Adipocyte (in vitro differentiated cells): ENCODE measurements at places on chromosomes 2 and 18.
A peak's percentile ranks its signal among the peaks of the same experiment; 100 is the strongest.

DNA sequence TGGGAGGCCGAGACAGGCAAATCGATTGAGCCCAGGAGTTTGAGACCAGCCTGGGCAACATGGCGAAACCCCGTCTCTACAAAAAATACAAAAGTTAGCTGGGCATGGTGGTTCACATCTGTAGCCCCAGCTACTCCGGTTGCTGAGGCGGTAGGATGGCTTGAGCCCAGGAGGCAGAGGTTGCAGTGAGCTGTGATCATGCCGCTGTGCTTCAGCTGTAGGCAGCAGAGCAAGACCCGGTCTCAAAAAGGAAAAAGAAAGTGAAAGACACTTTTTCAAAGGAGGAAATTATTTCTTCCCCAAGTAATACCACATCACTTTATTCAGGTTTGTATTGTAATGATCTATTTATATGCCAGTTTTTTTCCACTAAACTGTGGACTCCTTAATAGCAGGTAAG, 35.7 kb upstream of the TAF4B start:
- DNase-seq: no peak

DNA sequence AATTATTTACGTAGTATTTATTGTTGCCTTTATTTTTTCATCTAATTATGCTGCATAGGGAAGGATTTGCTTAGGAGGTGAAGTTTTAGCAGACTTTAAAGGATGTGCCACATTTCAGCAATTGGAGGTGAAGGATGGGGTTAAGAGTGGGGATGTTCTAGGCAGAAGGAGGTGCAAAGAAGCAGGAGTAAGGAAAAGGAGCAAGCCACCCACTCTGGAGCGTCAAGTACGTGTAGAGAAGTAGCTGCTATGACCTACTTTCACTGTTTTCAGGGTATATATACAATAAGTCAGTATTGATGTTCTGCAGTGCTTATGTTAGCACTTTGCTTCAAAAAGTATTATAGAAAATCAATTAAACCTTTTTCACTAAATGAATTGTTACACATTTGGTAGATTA, 34.4 kb downstream of the ITGAV start:
- DNase-seq: no peak

DNA sequence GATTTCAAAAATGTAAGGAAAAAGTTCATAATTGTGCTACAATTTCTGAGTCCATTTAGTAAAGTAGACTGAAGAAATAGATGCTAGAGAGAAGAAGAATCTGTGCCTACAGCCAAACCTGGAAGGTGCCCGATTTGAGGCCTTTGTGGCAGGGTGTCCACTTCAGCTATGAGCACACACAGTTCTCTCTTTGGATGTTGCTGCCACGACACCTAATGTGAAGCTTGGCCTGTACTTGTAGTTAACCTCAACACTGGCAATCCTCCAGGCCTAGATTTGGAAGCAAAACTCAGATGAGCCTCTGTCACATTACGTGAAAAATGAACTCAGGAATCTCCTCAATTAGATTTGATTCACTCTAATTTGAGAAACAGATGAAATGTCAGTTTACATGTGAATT, 90.1 kb upstream of the LRP1B start:
- DNase-seq: peak; percentile 24

DNA sequence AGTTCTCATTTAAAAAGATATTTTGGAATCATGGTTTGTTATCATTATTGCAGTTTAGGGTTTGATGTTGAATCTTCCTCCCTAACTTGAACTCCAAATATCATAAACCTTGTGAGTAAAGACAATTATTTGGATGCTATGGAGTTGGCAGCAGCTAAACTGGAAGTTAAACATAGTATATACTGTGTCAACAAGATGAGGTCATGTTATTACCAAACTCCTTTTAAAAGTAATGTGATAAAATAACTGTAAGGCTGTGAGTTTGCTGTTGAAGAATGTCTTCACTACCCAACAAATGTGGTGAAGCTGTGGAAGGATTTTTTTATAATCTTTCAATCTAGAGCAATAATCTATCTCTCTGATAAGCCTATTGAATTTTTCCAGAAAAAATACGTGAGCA, 16.0 kb downstream of the DNAH6 start:
- peak; percentile 15 for DNase-seq

GRCh38 chr18:56995579-56996188, 151.2 kb upstream of the BOD1L2 start:
- DNase-seq: no peak

DNA sequence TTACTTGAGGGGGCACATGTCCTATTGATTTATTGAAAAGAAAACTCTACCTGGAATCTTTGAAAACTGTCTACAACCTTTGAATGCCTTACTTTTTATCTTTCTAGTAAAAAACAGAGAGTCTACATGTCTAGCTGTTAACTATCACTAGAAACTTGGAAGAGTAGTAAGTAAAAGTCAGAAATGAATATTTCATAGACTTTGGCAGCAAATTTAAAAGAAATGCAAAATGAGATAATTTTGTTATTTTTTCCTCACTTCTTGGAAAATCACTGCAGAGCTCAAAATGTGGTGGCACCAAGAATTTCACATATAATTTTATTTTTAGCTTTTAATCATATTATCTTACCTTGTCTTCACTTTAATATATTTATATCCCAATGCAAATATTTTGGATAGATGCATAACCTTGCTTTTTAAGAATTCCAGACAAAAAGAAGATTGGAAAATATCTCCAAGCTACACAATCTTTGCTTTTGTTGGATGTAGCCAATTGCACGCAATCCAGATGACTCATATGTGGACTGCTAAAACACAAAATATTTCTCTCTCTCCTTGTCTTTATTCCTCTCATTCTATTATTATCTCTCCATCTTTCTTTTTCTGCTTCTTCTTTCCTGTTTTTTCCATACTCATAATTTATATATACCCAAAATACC, 92.2 kb upstream of the DSEL start:
- peak; percentile 79 for DNase-seq

DNA sequence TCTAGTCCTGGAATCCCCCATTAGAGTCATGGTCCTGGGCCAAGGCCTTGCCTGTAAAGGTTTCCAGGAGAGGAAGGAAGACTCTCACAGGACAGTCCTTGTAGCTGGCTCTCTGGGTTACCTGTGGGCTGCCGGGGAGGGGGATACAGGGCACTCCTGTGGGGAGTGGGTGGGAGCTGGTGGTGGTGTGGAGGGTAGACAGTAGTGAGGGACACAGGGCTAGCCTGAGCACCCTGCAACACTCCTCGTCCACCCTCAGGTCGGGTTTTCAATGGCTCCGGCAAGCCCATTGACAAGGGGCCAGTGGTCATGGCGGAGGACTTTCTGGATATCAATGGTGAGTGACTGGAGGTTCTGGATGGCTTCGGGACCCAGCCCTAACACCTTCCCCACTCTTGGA, 19.7 kb upstream of the ANKRD53 start:
- no peak for DNase-seq

GRCh38 chr2:210561475-210561874, 5.1 kb downstream of the CPS1 start:
- DNase-seq: no peak

DNA sequence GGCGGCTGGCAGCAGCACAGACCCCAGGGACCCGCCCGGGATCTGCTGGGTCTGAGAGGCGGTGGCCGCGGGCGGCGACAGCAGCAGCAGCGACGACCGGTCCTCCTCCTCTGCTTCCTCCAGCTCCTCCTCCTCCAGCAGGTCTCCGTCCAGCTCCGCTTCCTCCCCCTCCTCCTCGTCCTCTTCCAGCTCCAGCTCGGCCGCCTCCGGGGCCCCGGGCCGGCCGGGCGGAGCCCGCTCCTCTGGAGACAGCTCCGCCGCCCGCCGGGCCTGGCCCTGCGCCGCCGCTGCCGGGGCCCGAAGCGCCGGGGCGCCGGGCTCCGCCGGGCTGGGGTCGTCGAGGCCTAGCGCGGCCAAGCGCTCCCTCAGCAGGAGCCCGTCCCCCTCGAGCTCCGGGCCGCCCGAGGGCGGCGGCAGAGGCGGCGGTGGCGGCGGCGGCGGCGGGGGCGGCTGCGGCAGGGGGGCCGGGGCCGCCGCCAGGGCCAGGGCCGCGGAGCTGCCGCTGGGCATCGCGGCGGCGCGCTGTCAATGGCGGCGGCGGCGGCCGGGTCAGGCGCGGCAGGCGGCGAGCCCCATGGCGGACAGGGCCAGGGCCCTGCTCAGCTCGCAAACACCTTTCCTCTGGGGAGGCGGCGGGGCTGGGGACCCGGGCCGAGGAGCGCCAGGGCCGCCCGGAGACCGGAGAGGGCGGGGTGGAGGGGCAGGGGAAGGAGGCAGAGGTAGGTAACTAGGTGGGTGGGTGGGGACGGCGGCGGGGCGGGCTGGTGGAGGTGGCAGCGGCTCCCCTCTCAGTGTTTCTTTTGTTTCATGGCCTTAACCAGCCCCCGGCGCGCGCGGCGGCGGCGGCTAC, 445 bp downstream of the MEX3C start:
- peak; percentile 66 for DNase-seq

DNA sequence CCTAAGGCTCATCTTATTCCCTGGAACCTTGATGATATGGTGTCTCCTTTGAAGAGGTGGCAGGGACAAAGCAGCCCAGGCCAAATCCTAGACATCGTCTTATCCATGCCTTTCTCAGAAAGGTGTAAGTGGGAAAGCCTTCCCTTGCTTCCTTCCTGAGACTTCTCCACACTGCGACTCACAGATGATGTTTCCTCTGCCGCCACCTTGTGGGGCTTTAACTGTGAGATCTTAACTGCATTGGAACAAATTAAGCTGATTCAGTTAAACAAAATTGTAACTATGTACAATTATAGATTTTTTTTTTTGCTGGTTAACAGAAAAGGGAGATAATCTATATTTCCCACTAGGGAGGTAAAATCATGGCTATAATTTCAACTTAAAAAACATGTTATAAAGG, 10.0 kb upstream of the GCA start:
- peak; percentile 55 for DNase-seq

DNA sequence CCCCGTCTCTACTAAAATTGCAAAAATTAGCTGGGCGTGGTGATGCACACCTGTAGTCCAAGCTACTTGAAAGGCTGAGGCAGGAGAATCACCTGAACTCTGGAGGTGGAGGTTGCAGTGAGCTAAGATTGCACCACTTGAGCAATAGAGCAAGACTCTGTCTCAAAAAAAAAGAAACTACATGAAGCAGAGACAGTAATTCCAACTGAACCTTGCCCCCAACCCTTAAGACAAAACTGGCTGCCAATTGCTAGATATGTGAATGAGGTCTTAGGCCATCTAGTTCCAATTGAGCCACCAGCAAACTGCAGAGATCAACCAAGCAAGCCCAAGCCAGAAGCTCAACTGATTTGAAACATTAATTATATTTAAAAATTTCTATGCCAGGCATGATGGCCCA, 25.9 kb downstream of the HAUS1 start:
- no peak for DNase-seq

- DNase-seq: no peak
These were observed 42.5 kb downstream of the HRH4 start for GRCh38 chr18:24502667-24503523.

- no peak for DNase-seq
These were observed 5.6 kb upstream of the ASB1 start for GRCh38 chr2:238420878-238421694.

GRCh38 chr2:64277101-64277849, 133.1 kb upstream of the PELI1 start:
- DNase-seq: no peak

DNA sequence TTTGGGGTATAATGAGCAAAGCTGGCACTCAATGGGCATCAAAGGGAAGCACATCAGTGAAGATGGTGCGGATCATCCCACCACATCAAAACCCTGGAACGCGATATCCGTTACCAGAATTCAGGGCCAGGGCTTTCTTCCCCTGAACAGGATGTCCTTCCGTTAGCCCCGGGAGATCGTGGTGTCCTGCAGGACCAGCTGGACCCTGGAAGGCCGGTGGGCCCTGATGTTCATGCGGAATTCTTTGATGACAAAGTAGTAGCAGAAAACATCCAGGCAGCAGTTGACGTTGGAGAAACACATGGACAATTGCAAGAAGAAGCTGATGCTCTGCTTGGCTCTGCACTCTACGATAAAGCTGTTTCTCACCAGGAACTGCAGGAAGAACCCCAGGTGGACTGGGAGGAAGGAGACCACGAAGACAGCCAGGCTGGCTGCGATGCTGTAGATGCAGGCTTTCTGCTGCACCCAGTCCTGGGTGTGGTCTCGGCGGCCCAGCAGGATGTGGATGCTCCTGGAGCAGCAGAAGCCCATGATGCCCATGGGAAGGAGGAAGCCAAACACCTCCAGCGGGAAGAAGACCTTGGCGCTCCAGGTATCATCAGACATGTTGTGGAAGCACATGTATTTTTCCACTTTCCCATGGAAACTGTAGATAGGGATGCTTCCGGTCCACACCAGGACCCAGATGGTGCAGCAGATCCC, 15.0 kb downstream of the GPR55 start:
- DNase-seq: no peak

- DNase-seq: no peak
These were observed 104.8 kb upstream of the VRK2 start for GRCh38 chr2:57941816-57942215.

GRCh38 chr2:21117688-21118087, 6.1 kb upstream of the TDRD15 start:
- DNase-seq: no peak

DNA sequence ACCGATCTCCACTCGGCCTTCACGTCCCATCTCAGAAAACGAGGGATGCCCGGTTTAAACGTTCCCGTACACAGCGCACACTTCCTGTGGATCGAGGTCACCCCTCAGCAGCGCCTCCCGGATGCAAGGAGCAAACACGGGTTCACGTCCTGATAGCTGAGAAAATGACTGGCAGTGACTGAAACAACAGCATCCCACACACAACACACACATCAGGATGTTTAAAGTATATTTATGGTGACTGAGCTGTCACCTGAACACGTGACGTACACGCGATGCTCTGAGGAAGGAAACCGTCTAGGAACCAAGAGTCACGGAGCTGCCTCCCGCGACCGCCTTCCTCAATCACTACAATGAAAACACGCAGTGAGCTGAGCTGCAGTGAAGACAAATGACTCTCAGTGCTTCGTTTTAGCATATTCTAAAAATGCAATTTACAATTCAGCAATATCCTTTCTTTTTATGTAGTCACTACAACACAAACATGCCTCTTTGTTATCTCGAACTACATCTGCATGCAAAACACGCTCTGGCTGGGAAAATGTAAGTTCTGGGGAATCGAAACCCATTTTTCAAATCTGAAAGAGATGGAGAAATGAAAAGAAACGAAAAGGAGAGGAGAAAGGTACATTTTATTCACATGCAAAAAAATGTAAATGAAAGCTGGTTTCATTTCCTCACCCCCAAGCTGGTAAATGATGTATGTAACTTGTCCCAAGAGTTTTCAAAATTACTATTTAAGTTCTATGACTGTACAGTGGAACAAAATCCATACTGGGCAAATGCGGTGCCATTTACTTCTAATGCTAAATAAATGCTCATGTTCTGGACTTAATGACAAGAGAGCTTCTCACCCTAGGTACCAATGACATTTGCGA, 19.8 kb downstream of the HDAC4 start:
- no peak for DNase-seq

- peak; percentile 72 for DNase-seq
These were observed 155.0 kb upstream of the OTX1 start for GRCh38 chr2:62895632-62896009.

GRCh38 chr18:22914633-22915032, 18.5 kb upstream of the RBBP8 start:
- no peak for DNase-seq

DNA sequence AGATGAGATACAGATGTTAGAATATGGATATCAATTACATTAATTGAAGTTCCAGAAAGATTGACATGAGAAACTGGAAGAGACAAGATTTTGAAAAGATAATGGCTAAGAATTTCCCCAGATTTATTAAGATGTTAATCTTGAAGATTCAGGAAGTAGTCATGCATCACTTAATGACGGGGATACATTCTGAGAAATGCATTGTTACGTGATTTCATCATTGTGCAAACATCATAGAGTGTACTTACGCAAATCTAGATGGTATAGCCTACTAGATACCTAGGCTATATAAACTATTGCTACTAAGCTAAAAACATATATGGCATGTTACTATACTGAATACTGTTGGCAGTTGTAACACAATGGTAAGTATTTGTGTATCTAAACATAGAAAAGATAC, 6.8 kb upstream of the CHMP3 start:
- DNase-seq: no peak
